ENCODE measurements at places on chromosomes 13 and 19.

- DNase-seq, result no peak
These were observed 27.2 kb downstream of the ATP4B start for GRCh38 chr13:113630804-113631203.

- peak; percentile 67 for DNase-seq
These were observed 40.9 kb downstream of the RAB20 start for GRCh38 chr13:110520431-110521295.

GRCh38 chr19:52007451-52007805 lies 583 bp downstream of the ZNF615 start:
- DNase-seq, result no peak

GRCh38 chr13:101829484-101829883 lies 377.0 kb downstream of the ITGBL1 start:
- DNase-seq, result no peak

DNA sequence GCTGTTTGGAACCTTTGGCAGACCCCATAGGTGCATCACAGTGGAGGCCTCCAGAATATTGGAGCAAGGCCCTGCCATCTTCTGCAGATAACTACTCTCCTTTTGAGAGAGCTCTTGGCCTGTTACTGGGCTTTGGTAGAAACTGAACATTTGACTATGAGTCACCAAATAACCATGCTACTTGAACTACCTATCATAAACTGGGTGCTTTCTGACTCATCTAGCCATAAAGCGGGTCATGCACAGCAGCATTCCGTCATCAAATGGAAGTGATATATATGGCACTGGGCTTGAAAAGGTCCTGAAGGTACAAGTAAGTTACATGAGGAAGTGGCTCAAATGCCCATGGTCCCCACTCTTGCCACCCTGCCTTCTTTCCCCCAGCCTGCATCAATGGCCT lies 782.5 kb upstream of the SLITRK6 start:
- no peak for DNase-seq

Data from brain pericyte (primary cell).